RWPE2 (cell line): ENCODE measurements at places on chromosomes 7 and 10.

DNA sequence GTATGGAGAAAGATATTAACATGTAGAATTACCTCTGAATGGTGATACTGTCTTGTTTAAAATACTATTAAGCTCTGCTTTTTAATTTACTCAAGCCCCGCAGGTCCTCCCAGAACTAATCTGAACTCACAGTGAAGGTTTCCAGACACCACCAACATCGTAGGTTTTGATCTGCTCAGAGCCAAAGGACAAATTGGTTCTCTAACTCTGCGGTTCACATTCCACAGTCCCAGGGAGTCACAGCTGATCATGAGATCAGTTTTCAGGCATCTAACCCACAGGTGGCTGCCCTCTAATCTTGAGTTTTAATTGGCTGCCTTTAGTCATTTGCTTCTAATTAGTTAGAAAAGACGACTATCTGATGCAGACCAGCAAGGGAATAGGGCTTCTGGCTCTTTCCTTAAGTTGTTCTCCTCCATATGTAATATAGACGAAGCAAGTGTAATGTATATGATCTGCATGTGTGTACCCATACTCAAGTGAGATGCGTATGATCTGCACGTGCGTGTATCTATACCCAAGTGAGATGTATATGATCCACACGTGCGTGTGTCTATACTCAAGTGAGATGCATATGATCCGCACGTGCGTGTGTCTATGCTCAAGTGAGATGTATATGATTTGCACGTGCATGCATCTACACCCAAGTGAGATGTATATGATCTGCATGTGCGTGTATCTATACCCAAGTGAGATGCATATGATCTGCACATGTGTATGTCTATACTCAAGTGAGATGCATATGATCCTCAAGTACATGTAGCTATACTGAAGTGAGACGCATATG, 331.5 kb upstream of the NPVF start:
- H3K27ac ChIP-seq, result no peak overlapping the region
- no peaks in the 10 kb centered on the region for H3K4me1 ChIP-seq
- no peak for DNase-seq
- H3K27me3 ChIP-seq, result peaks cover 27% of the 10 kb centered on the region

- H3K4me3 ChIP-seq, result no peak overlapping the region
- H3K36me3 ChIP-seq, result no peaks in the 10 kb centered on the region
- no peaks in the 10 kb centered on the region for H3K27me3 ChIP-seq
- DNase-seq, result no peak
These were observed 57.4 kb upstream of the NRP1 start for GRCh38 chr10:33391611-33392465.

GRCh38 chr10:14384116-14384730, 53.5 kb upstream of the FRMD4A start:
- H3K27me3 ChIP-seq, result no peaks in the 10 kb centered on the region
- H3K27ac ChIP-seq, result no peak overlapping the region
- no peak for DNase-seq
- H3K36me3 ChIP-seq, result no peaks in the 10 kb centered on the region

DNA sequence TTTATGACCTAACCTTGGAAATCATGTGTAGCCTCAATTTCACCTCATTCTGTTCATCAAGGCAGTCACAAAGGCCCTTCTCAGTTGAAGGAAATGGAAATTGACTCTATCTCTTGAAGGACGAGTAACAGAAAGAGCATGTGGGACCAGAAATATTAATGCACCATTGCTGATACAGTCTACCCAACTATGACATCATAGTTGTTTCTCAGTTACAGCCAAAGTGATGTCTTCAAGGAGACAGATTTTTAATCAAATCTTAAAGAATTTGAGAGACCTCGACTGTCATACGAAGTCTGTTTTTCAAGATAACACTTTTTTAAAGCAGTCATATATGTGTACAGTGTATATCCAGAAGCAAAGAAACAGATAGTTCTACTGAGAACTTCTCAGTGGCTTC, 335.7 kb upstream of the PHF14 start:
- H3K27ac ChIP-seq, result no peak overlapping the region
- H3K4me1 ChIP-seq, result no peaks in the 10 kb centered on the region
- H3K36me3 ChIP-seq, result no peaks in the 10 kb centered on the region
- DNase-seq, result no peak

GRCh38 chr7:27576360-27576944, 86.2 kb downstream of the HIBADH start:
- H3K4me3 ChIP-seq, result no peak overlapping the region
- H3K27ac ChIP-seq, result no peak overlapping the region
- H3K4me1 ChIP-seq, result no peaks in the 10 kb centered on the region
- H3K36me3 ChIP-seq, result no peaks in the 10 kb centered on the region
- H3K27me3 ChIP-seq, result no peaks in the 10 kb centered on the region
- DNase-seq, result no peak

DNA sequence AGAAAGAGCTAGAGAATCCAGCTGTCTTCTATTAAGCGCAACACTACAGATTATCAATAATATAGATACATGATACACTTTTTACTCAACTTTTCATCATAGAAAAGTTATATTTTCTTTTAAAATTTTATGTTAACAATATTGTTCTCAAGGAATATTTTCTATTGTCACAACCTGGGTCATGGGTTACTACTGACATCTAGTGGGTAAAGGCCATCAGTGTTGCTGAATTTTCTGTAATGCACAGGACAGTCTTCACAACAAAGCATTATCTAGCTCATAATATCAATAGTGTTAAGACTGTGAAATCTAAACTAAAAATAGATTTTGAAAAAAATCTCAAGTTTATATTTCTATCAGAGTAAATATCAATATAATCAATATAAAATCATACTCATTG, 209.8 kb downstream of the ZNF33B start:
- no peaks in the 10 kb centered on the region for H3K27me3 ChIP-seq
- DNase-seq, result no peak
- no peaks in the 10 kb centered on the region for H3K36me3 ChIP-seq

- no peaks in the 10 kb centered on the region for H3K27me3 ChIP-seq
- H3K4me3 ChIP-seq, result no peak overlapping the region
- no peaks in the 10 kb centered on the region for H3K4me1 ChIP-seq
- H3K27ac ChIP-seq, result no peak overlapping the region
- no peak for DNase-seq
These were observed 1029.6 kb downstream of the LRMDA start for GRCh38 chr10:76461024-76461423.

GRCh38 chr10:84108797-84109196, 30.5 kb upstream of the GHITM start:
- no peak for DNase-seq
- H3K27ac ChIP-seq, result no peak overlapping the region
- H3K36me3 ChIP-seq, result no peaks in the 10 kb centered on the region
- H3K27me3 ChIP-seq, result no peaks in the 10 kb centered on the region
- H3K4me3 ChIP-seq, result no peak overlapping the region

- H3K4me1 ChIP-seq, result no peaks in the 10 kb centered on the region
- H3K27ac ChIP-seq, result no peak overlapping the region
- no peak for DNase-seq
- H3K4me3 ChIP-seq, result no peak overlapping the region
- no peaks in the 10 kb centered on the region for H3K36me3 ChIP-seq
- H3K27me3 ChIP-seq, result no peaks in the 10 kb centered on the region
These were observed 325.2 kb downstream of the PRPF18 start for GRCh38 chr10:13911821-13912520.

DNA sequence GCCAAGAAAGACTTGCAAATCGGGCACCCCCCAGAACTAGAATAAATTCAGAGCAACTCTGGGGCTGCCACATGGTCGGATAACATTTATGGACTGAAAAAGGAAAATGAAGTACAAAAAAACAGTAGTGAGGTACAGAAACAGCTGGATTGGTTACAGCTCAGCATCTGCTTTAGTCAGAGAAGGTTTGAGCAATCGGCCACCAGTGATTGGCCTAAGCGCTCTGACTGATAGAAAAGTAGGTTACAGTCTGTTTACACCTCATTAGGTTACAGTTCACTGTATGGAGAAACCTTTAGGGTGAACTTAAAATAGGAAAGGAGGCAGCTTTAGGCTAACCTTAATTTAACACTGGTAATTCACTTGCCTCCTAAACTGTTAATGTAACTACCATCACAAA, 102.0 kb upstream of the DKK1 start:
- no peaks in the 10 kb centered on the region for H3K4me1 ChIP-seq
- no peak overlapping the region for H3K4me3 ChIP-seq
- H3K27me3 ChIP-seq, result no peaks in the 10 kb centered on the region
- H3K27ac ChIP-seq, result no peak overlapping the region
- no peaks in the 10 kb centered on the region for H3K36me3 ChIP-seq
- DNase-seq, result no peak

GRCh38 chr7:92778972-92779371, 57.4 kb downstream of the CDK6 start:
- H3K27ac ChIP-seq, result no peak overlapping the region
- peaks cover 21% of the 10 kb centered on the region for H3K4me1 ChIP-seq
- H3K4me3 ChIP-seq, result no peak overlapping the region
- H3K36me3 ChIP-seq, result peaks cover 29% of the 10 kb centered on the region

GRCh38 chr7:44051611-44052220, 7.2 kb downstream of the DBNL start:
- H3K36me3 ChIP-seq, result peaks cover 93% of the 10 kb centered on the region
- no peaks in the 10 kb centered on the region for H3K4me1 ChIP-seq
- DNase-seq, result no peak
- no peak overlapping the region for H3K4me3 ChIP-seq
- H3K27ac ChIP-seq, result no peak overlapping the region

- no peak for DNase-seq
- no peaks in the 10 kb centered on the region for H3K27me3 ChIP-seq
- no peaks in the 10 kb centered on the region for H3K36me3 ChIP-seq
- no peak overlapping the region for H3K4me3 ChIP-seq
- no peaks in the 10 kb centered on the region for H3K4me1 ChIP-seq
- H3K27ac ChIP-seq, result no peak overlapping the region
These were observed 52.0 kb downstream of the ERLIN1 start for GRCh38 chr10:100133801-100134200.

DNA sequence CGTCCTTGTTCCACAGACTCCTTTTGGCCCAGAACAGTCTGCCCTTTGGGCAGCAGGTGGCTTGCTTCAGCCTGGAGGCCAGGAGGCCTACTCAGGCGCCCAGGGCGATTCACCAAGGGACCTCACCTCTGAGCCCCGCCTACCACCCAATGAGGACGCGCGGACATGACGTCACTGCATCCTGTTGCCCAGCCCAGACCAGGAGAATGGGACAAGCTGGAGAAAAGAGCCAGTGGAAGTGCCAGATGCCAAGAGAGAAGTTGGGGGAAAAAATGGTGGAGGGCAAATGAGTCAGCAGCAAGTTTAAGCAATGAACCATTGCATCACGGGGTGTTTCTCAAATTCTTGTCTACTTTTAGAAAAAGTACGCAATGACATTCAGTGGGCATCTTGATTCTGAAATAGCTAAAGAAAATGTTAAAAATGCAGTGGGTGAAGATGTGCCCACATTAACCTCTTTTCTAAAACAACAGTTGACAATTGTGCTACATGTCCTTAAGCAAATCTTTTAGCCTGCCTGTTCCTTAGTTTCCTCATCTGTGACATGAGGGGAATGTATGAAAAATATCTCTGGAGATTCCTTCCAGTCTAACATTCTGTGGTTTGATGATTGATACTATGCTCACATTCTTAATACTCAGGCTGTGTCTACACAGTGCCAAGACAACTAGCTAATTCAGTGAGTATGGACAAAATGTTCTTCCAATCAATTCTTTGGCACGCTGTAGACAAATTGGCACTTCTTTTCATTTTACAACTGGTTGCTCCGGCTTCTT, 23.9 kb upstream of the LEP start:
- H3K27ac ChIP-seq, result peak overlapping the region; percentile 69
- H3K4me3 ChIP-seq, result no peak overlapping the region
- peak; percentile 84 for DNase-seq
- peaks cover 5% of the 10 kb centered on the region for H3K4me1 ChIP-seq
- no peaks in the 10 kb centered on the region for H3K36me3 ChIP-seq
- no peaks in the 10 kb centered on the region for H3K27me3 ChIP-seq

GRCh38 chr7:148503900-148504487, 86.6 kb upstream of the C7orf33 start:
- no peak overlapping the region for H3K4me3 ChIP-seq
- H3K36me3 ChIP-seq, result no peaks in the 10 kb centered on the region
- H3K27me3 ChIP-seq, result peaks cover 14% of the 10 kb centered on the region
- no peak for DNase-seq
- no peak overlapping the region for H3K27ac ChIP-seq

DNA sequence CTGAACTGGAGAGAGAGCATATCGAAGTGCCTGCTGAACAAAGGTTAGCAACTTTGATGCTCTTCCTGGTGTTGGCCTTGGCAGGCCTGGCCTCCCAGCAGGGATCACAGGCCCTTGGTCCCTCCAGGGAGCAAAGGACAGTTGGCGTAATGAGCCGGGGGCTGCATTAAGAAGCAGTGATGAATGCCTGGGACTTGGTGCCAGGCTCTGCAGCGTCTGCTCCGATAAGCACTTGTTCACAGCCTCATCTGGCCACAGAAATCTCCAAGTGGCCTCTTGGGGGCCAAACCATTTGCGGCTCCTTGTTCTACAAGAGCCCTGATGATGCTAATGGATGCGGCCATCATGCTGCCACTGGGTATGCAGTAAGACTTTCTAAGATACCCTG, 31.8 kb downstream of the CRHR2 start:
- no peaks in the 10 kb centered on the region for H3K4me1 ChIP-seq
- H3K36me3 ChIP-seq, result no peaks in the 10 kb centered on the region
- DNase-seq, result peak; percentile 26
